Vagina (tissue), 2 donors: ENCODE measurements at places on chromosomes 2 and 18.

DNA sequence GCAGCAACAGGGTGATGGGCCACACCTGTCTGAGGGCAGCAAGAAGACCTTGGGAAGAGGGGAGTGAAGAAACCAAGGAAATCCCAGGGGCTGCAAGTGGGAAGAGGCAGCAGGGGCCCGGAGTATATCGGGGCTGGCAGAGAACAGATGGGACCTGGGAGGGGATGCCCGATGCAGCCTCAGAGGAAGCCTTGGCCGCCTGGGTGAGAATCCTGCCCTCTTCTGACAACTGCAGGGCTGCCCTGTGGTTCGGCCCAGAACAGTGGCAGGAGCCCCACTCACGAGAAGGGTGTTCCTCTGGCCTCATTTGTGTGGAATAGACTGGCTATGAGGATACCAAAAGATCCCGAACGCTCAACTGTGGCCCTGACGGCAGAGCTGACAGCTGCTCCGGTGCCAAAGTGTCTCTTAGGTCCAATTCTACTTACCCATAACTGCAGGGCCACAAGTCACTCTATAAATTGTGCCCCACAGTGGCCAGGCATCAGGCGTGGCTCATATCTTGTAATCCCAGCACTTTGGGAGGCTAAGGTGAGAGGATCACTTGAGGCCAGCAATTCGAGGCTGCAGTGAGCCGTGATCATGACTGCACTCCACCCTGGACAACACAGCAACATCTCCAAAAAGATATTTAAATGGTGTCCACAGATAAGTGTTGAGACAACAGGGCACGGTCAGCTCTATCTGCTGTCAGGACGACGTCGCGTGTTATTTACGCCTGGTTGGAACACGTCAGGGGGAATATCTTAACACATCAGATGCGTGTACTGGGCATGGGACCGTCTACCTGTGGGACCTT is 23.6 kb upstream of the ID2 start:
- peaks cover 20% of the 10 kb centered on the region for H3K4me1 ChIP-seq
- no peaks in the 10 kb centered on the region for H3K27me3 ChIP-seq
- no peak overlapping the region for H3K27ac ChIP-seq
- H3K4me3 ChIP-seq = no peak overlapping the region

DNA sequence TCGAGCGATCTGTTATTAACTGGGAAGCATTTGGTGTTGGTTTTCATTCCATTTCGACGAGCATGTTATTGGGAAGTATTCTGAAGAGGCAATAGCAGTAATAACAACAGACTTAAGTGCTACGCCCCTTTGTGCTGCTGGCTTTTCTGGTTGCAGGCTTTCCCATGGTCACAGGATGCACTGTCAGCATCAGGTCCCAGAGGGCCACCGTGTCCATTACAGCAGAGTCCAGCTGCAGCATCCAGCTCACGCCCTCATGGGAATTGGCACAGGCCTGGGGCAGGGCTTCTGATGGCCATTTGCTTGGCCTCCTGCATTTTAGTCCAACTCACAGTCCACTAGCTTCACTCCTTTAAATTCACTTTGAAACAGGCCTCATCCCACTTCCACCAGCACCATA is 44.4 kb downstream of the BCL2L11 start:
- H3K27me3 ChIP-seq = no peaks in the 10 kb centered on the region
- no peak overlapping the region for H3K4me3 ChIP-seq
- H3K4me1 ChIP-seq = peaks cover 36% of the 10 kb centered on the region
- H3K27ac ChIP-seq = no peak overlapping the region
- no peak for DNase-seq

- H3K27me3 ChIP-seq = no peaks in the 10 kb centered on the region
- H3K4me1 ChIP-seq = peaks cover 6% of the 10 kb centered on the region
These were observed 32.6 kb upstream of the LPIN1 start for GRCh38 chr2:11713815-11714214.

DNA sequence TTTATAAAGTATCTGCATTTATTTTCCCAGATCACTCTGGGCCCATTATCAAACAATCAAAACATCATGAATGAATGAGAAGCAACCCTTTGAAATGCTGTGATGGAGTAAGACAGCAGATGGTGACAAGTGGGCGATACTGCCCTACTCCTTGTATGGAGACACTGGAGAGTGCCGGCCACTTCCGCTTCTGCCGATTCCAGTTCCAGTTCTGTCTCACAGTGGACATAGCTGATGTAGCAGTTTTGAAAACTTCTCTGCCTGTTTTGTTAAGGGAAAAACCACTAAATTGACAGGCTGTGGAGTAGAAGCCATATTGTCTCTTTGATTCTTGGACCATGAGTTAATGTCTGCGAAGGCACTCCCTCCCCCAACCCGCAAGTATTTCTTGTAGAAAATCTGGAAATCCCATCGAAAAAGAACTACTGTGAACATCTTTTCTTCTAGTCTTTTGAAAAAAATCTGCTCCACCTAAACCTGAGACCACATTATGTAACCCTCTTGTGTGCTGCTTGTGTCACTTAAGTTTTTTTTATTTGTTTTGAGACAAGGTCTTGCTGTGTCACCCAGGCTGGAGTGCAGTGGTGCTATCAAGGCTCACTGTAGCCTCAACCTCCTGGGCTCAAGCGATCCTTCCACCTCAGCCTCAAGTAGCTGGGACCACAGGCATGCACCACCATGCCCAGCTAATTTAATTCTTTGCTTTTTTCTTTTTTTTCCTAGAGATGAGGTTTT is 133.5 kb downstream of the TANC1 start:
- no peak for DNase-seq
- peaks cover 19% of the 10 kb centered on the region for H3K4me1 ChIP-seq
- no peaks in the 10 kb centered on the region for H3K27me3 ChIP-seq
- no peaks in the 10 kb centered on the region for H3K36me3 ChIP-seq
- no peak overlapping the region for H3K27ac ChIP-seq

DNA sequence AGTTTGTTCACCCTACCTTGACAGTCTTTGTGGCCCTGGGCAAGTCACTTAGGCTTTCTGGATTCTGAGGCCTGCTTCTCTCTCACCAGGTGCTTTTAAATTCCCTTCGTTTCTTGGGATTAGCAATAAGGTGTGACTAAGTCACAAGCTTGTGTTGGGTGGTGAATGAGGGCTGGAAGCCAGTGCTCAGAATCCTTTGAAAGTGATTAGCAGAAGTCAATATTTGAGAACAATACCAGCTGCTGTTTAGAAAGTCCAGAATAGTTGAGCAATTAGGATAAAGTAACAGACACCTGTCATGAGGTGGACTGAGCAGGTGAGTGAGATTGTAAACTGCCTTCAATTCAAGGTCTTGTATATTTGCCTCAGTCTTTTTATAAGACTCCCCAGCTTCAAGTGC is 19.3 kb upstream of the MGAT5 start:
- no peak overlapping the region for H3K4me3 ChIP-seq
- H3K27ac ChIP-seq = no peak overlapping the region
- H3K36me3 ChIP-seq = no peaks in the 10 kb centered on the region
- no peaks in the 10 kb centered on the region for H3K27me3 ChIP-seq
- no peak for DNase-seq

DNA sequence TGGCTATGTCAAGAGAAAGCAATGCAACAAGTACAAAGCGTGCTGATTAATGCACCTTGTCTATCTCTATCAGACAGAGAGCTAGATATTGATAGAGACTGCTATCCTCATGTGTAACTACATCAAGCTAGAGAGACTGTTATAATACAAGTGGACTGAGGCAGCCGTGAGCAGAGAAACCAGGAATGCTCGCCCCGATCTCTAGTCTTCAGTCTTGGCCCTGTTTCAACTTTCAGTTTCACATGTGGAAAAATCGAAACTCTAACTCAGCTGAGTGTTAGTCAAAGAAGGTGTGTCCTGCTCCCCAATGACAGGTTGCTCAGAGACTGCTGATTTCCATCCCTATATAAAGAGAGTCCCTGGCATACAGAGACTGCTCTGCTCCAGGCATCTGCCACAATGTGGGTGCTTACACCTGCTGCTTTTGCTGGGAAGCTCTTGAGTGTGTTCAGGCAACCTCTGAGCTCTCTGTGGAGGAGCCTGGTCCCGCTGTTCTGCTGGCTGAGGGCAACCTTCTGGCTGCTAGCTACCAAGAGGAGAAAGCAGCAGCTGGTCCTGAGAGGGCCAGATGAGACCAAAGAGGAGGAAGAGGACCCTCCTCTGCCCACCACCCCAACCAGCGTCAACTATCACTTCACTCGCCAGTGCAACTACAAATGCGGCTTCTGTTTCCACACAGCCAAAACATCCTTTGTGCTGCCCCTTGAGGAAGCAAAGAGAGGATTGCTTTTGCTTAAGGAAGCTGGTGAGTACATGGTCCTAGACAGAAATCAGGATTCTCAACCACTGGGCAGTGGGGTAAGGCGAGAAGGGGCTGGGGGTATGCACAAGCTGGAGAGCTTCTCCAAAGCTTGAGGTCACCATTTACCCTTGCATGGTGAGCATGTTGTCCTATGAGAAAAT is at the start of gene RSAD2:
TSS of gene RSAD2 (plus strand) at position 376 of the 903 bp plus-strand sequence. CDS start at position 400, 24 bp downstream.
- peak within 1 kb of the TSS; percentile 46 for H3K4me3 ChIP-seq
- peaks cover 8% of the 10 kb centered on the region for H3K4me1 ChIP-seq
- DNase-seq = no peak
- H3K27me3 ChIP-seq = no peaks in the 10 kb centered on the region
